ENCODE measurements at places on chromosomes 11 and 22.

- DNase-seq: no peak
Measured at GRCh38 chr11:27274854-27275395, 88.1 kb downstream of the CCDC34 start.

- DNase-seq: no peak
Measured at GRCh38 chr11:1055990-1056771, 18.5 kb upstream of the MUC2 start.

DNA sequence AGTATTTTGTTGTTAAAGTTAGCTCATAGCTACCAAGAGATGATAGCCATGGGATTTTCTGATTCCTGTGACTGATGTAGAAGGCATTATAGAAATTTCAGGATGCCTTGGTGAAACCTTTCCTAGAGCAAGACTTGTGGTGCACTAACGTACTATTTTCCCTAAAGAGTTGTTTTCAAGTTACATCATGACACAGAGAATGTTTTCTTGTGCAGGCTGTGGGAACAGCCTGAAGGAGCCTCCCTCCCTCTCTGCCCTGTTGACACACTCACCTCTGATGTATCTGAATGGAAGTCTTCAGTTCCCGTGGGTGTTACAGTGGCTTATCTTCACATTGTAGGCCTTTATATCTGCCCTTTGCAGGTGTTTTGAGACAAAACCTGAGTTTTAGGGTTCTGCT lies 121.6 kb downstream of the LDLRAD3 start:
- no peak for DNase-seq

GRCh38 chr11:14908214-14908880 lies 16.3 kb upstream of the CYP2R1 start:
- DNase-seq: no peak

DNA sequence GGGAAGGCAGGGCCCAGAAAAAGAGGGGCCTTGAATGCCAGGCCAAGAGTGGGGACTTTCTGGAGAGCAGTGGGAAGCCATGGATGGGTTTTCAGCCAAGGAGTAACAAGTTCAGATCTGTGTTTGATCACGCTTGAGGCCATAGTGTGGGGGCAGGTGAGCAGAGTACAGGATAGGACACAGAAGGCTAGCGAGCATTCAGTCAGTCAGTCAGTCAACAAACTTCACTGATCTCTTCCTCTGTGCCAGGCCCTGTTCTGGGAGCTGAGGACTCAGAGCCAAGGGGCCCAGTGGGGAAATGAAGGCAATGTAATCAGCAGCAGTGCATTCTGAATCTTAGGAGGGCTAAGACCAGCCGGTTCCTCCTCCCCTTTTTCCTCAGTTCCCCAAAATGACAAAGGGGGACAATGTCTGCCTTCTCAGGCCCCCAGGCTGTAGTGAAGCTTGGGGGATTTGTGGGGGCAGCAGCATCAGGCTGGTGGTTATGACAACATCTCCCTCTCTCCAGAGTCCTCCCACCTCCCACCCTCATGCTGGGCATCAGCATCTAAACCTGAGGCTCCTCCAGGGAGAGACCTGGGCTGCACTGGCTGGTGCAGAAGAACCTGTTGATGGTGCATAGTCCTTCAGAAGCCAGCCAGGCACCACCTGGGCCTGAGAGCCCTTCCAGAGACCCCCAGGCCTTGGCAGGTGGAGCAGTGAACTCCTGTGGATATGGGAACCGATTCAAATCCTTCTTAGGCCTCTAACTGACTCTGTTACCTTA lies 42.9 kb upstream of the TPBGL start:
- DNase-seq: no peak

DNA sequence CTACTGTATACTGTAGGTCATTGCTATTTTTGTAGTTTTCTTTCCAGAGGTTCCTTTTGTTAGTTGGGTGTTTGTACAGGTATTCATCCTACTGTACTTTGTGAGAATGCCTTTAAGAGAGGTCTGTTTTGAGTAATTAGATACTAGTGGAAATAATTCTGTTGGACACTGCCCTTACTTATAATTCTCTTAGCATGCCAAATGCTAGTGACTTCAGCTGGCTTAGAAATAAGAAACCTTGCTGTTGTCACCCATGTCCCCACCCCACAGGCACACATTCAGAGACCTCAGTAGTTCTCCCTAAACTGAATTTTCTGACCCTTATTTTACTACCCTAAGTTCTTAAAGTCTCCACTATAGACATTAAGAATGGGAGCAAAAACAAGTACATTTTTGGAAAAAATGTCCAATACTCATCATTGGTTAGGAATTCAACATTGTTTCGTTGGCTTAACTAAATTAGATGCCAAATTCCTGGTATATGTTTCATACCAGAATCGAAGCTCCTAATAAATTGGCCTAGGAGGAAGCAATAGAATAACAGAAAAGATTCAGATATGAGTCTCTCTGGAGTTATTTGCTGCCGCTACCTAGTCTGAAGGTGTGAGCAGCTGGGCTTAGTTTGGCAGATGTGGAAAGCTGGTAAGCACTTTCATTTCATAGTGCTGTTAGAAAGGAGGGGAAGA lies 28.4 kb downstream of the ZNF143 start:
- no peak for DNase-seq

DNA sequence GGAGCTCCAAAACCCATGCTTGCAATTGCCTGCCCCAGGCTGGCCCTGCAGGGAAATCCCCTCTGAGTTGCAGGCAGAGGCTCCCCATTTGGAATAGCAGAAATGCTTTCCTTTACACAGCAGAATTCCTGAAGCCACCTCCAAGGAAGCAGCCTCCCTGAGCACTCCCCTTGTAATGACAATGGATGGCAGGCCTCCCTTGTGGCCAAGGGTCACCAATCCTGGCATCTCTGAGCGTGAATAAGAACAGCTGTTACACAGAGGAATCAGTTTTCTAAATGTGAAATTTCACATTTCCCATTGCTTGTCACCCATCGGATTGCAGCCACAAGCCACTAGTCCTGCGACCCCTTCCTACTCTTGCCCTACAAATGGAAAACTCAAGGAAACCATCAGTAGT lies 107.6 kb downstream of the GALNT18 start:
- no peak for DNase-seq
